ENCODE measurements at places on chromosomes 11 and 22.

- peak; percentile 61 for DNase-seq
These were observed 297.1 kb downstream of the ETS1 start for GRCh38 chr11:128290106-128290840.

- DNase-seq, result no peak
These were observed 25.3 kb downstream of the SCN3B start for GRCh38 chr11:123628936-123629683.

DNA sequence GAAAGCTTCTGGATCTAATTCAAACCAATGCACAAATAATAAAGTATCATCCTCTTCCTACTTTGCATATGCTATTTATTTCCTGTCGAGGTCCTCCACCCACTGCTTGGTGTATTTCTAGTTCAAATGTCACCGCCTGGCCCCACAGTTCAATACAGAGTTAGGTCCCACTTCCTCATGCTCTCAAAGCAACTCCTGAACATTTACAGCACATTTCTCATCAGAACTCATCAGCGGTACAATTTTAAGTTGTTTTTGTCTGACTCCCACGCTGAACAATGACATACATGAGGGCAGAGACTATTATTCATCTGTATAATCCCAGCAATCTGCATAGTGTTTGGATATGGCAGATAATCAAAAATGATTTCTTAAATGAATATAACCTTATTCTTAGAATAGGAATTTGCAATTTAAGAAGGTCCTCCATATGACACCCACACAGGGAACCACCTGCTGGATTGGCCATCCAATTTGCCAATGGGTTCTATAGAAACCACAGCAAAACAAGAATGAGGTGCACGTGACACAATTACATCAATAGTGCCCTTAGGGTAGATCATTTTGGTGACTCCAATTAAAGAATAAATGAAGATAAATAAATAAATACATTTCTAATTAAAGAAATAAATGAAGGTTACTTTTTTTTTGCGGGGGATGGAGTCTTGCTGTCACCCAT, 54.2 kb downstream of the SLC25A17 start:
- DNase-seq, result no peak

DNA sequence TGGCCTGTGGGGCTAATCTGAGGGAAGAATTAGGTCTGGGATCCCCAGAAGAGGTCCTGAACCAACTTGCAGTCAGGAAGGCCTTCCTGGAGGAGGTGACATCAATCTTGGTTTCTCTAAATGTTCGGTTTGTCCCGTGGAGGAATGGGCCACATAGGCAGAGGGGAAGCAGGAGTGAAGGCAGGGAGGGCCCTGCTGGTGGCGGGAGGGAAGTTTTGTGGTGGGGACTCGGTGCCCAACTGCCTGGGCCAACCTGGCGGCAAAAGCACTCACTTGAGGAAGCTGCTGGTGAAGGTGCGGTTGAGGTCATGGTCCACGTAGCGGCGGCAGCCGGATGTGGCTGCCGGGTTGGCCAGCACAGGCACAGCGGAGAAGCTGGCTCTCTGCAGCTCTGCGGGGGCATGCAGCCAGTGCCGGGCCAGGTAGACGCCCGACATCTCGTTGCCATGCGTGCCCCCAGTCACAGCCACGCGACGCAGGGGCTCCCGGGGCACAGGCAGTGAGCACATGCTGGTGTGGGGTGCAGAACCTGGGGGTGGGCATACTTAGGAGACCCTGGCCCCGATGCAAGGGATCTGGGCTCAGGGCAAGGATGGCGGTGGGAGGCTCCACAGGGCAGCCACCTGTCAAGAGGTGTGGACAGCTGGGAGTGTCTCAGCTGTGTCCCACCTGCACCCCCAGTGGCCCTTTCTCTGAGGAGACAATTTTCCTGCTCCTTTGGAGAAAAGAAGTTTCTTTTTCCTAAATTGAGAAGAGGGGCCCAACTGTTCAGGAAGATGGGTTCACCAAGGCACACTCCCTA, 3.8 kb downstream of the ACY3 start:
- DNase-seq, result no peak

DNA sequence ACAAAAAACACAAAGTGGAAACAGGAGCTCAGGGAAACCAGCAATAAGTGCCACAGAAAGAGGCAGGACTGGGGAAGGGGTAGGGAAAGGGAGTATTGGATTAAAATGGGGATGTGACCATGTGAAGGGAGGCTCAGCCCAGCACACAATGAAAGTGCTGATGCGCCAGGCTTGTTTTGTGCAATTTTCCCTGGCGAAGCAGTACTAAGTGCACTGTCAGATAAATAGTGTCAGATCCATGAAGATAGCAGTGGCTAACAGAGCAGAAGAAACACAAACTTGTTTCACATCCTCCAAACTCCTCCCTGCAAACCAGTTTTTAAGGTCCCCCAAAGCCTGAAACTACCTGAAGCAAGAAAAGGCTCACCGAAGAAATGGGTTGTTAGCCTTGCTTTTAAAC, 50.7 kb upstream of the RAPSN start:
- DNase-seq, result no peak

DNA sequence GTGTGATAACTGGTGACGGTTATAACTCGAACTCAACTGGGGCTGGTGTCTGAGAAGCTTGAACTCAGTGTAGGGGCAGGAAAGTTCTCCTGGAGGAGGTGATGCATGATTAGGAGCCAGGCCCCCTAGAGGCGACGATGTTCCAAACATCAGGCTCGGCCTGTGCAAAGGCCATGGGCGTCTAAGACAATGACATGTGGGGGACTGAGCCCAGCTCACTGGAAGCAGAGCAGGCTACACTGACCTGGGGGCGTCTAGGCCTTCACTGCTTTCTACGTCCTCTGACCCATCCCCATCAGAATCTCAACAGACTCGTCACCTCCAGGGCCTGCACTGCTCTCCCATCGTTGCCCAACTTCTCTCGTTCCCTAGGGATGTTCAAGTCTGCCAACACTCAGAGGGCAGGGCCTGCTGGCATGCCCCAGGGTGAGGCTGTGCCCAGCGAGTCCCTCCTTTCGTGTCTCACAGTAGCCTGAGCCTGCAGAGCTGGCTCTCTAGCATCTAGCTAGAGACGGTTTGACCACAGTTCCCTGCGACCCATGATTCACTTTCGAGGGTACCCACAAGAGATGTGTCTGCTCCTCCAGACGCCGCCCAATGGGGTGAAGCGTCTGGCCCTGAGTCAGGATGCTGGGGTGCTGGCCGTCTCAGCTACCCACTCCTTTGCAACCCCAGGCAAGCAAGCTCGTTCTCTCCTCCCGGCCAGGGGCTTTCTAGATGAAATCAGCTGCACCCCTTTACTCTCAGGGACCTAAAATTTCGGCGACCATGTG, 1.1 kb upstream of the ATG16L2 start:
- DNase-seq, result peak; percentile 64

- DNase-seq, result no peak
These were observed 12.2 kb upstream of the CCDC89 start for GRCh38 chr11:85698195-85698594.

GRCh38 chr22:44567846-44568493, 69.9 kb upstream of the RTL6 start:
- DNase-seq, result no peak

DNA sequence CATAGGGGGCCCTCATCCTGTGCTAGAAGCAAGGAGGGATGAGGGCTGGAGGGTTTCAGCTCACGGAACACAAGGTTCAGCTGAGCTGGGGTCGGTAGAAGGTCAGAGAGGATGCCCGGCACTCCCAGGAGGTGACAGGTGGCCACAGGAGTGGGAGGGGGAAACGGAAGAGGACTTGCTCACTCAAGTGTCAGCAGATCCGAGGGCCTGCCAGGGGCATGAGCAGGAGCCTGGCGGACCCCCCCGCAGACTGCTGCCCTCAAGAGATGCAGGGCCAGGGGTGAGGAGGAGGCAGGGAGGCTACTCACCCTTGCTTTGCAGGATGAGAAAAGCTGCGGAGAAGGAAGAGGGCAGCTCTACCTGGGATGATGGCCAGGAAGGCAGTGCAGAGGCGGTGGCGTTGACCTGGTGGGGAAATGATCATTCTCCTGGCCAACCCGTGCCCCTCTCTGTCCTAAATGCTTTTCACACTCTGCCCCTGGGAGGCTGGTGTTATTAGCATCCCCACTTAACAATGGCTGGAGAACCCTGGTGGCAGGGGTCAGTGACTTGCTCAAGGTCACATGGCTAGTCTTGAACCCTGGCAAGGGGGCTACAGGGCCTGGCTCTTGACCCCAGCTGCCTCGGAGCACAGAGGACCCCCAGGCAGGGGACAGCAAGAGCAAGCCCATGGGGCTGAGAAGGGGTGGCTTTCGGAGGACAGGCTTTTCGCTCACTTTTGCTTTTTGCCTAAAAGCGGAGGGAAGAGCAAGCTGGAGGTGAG, 30.1 kb upstream of the CSNK1E start:
- peak; percentile 22 for DNase-seq

DNA sequence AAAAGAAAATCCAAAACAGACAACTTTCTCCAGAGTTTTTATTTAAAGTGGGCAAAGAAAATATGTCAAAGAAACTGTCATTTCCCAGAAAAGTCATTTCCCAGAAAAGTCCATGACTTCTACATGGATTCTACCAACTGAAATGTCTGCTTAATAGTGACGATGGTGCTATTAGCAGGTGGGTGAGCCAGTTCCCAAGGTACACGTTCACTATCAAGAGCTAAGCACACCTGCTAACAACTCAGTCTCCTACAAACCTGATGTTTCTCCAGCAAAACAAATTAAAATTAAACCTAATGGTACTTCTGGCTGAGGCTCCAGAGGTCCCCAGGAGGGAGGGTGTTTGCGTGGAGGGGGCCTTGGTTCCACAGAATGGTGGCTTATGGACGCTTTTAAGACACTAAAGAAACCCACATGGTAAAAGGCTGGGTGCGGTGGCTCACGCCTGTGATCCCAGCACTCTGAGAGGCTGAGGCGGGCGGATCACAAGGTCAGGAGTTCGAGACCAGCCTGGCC, 26.8 kb downstream of the POU2AF1 start:
- DNase-seq, result no peak

- DNase-seq, result no peak
These were observed 53.3 kb downstream of the PPFIA1 start for GRCh38 chr11:70323806-70324205.

GRCh38 chr22:47888817-47889216, 1126.4 kb downstream of the TBC1D22A start:
- no peak for DNase-seq

GRCh38 chr11:39777035-39777434, 1682.4 kb downstream of the LRRC4C start:
- no peak for DNase-seq

DNA sequence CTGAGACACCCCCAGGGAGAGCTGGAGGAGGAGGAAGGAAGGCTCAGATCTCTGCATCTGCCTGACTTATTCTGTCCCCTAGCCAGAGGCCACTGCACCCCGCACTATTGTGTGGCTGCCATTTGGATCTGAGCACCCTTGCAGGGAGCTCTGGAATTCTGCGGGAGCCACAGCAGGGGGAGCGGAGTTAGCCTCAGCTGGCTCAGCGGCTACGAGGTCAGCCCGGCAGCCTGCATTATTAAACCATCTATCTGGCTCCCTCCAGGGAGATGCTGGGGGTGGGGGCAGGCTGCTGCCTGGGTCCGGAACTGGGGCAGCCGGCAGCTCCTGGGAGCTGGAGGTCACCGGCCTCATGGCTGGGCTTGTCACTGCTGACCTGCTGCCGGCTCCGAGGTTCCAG, 6.5 kb upstream of the ELFN2 start:
- no peak for DNase-seq

GRCh38 chr11:119336744-119337469, 2.6 kb downstream of the RNF26 start:
- DNase-seq, result peak; percentile 7

GRCh38 chr22:30780026-30780425, 85.4 kb downstream of the OSBP2 start:
- DNase-seq, result no peak

GRCh38 chr11:1660111-1660867, 30.7 kb downstream of the KRTAP5-5 start:
- DNase-seq, result no peak

DNA sequence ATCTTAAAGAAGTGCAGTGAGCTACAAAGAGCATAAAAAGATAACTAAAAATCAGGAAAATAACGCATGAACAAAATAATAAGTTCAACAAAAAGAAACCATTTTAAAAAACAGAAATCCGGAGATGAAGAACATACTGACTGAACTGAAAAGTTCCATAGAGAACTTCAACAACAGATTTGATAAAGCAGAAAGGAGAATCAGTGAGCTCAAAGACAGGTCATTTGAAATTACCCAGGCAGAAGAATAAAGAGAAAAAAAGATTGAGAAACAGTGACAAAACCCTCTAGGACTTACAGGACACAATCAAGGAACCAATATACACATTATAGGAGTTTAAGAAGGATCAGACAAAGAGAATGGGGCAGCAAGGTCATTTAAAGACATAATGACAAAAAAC, 334.3 kb downstream of the NTM start:
- no peak for DNase-seq

DNA sequence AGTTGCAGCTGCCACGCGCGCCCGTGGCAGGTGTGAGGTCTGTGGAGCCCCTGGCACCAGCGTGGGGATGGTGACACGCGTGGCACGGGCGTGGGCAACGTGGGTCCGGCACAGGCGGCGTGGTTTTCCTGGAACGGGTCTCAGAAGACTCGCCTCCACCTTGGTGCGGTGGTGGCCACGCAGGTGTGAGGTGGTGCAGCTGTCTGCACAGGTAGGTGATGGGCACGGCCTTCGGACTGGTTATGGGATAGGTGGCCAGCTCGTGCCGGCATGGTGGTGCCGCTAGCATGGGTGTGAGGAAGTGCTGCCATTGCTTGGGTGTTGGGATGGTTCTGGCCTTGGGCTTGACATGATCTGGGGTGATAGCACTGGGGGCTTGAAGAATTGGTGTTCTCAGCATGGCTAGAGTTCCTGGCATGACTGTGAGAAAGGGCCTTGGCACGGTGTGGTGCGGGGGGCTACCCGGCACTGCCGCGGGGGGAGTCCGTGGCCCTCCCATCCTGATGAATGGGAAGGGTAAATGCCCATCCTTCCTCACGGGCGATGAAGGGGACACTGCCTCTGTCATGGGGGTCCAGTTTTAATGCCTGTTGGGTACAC, 531 bp downstream of the DAGLA start:
- DNase-seq, result no peak

GRCh38 chr11:17224727-17225126, 16.9 kb upstream of the PIK3C2A start:
- no peak for DNase-seq

- peak; percentile 25 for DNase-seq
These were observed 43.1 kb upstream of the TH start for GRCh38 chr11:2214527-2215229.

- peak; percentile 10 for DNase-seq
These were observed 5.8 kb upstream of the BRD1 start for GRCh38 chr22:49833340-49834007.

GRCh38 chr11:2268729-2269600, 1.4 kb downstream of the ASCL2 start:
- DNase-seq, result peak; percentile 46

- no peak for DNase-seq
These were observed 101.8 kb downstream of the NAV2 start for GRCh38 chr11:19814421-19814820.
